ENCODE measurements at places on chromosomes 12 and 14.
A peak's percentile ranks its signal among the peaks of the same experiment; 100 is the strongest.

DNA sequence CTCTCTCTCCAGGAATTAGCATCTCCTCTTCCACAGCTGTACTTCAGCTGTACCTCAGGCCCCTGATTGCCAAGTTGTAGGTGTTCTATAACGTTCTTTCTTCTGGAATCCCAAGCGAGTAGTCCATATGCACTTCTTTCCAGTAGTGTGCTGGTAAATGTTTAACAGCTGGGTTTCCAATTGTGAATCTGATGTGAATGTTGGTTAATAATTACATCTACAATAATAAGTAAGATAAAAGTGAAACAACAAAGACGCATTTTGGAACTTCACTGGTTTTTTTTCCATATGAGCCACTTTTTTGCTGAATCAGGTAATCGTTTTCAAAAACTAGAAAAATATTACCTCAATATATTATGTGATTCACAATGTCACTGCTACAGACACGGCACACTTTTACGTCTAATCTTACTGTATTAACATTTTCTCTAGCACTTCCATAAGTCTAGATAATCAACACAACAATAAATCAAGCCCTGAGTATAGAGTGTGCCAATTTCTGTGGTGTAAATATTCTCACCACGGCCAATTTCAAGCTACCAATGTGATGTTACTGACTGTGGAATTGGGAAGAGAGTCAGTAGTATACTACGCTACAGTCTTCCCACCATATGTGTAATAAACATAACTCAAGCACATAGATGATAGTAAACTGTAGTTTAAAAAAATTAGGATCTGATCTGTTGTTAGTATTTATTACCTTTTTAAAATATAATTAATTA lies 113.0 kb downstream of the ZFP36L1 start:
- DNase-seq, result no peak

DNA sequence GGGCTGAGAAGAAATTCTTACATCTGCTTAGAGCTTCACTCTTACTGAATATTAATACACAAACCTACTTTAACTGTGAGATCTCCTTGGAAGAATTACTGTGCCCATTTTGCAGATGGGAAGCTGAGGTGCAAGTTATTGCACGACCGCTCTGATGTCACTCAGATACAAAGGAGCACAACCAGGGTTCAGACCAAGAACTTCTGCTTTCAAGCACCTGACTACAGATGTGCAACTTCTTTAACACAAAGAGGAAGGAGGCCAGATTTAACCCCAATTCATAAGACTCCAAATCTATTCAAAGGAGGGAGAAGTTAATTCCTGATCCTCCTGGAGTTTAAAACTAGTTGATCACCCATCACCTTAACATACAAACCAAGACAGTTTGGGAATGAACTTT lies 232.6 kb downstream of the VRK1 start:
- no peak for DNase-seq

DNA sequence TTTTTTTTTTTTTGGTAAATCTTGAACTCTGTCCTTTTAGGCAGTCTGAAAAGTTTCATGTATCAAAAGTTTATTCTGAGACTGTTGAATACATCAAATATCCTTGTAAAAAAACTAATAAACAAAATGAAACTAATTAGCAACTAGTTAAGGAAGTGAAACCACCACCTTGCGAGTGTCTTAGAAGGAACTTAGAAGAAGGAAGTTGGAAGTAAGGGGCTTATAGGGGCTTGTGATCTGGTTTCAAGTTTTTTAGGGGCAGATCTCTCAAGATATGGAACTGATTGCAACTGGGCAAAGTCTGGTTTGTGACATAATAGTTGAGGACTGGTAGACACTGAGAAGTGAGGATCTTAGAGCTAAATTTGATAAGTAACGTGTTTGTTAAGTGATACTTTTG lies 748.8 kb downstream of the C12orf50 start:
- no peak for DNase-seq

GRCh38 chr12:65662590-65662989 lies 161.7 kb upstream of the HMGA2 start:
- no peak for DNase-seq

- DNase-seq, result no peak
Measured at GRCh38 chr12:122421187-122421820, 1.2 kb downstream of the CLIP1 start.

- DNase-seq, result no peak
Measured at GRCh38 chr14:53542732-53543131, 389.6 kb upstream of the DDHD1 start.

DNA sequence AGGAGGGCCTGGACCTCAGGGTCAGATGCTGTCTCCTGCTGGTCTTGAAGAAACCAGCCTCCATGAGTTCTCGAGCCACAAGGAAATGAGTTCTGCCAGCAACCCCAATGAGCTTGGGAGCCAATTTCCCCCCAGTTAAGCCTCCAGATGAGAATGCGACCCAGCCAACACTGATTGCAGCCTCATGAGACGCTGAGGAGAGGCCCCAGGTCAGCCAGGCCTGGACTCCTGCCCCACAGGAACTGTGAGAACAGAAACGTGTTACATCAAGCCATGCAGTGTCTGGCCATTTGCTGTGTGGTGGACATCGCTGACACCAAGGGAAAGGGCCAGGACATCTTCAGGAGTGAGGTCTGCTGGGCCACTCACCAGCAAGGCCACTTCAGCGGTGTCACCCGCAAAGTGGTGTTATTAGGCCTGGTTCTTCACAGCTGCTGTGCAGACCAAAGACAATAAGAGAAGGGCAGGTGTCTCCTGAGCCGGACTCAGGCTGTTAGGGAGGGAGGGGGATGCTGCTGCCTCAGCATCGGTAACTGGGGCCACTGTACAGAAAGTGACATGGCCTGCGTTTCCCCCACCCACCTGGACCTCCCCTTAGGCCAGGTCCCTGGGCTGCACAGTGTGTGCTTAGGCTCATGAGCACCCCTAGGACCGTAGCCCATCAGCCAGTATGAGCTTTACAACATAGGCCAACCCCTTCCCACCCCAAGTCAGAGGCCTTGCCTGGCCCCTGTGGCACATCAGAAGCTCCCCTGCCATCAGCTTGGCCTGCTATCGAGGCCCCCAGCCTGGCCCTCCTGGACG lies 272.4 kb upstream of the RTL1 start:
- no peak for DNase-seq

DNA sequence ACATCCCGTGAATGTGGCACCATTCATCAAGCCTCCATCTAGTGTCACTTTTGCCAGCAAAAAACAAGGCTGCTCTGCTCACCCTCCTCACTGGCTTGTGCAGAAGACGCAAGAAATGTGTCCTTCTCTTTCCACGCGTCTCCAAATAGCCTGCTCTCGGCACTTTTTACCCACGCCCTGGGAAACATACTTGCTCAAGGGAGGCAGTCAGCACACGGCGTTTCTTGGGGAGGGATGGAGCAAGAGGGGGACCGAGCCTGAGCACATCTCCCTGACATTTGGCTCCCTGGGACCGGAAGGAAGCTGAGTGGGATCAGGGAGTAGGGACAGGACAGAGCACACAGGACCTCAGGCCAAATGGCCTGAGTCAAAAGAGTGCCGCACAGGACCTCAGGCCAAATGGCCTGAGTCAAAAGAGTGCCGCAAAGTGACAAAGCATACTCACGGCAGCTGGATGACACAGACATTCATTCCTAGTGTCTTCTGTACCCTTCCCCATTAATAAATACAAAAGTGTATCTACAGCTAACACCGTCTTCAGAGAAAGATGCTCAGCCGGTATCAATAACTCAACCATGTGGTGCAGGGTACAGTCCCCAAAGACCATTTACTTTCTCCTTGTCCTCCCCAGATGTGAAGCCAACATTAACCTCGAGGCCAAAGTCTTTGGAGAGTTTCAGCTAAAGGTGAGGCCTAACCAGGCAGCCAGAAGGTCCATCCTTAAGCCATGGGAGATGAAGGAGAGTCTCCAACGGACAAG lies 7.1 kb downstream of the BCL11B start:
- DNase-seq, result no peak

- DNase-seq, result no peak
Measured at GRCh38 chr14:99571303-99571986, 32.6 kb downstream of the CCDC85C start.

DNA sequence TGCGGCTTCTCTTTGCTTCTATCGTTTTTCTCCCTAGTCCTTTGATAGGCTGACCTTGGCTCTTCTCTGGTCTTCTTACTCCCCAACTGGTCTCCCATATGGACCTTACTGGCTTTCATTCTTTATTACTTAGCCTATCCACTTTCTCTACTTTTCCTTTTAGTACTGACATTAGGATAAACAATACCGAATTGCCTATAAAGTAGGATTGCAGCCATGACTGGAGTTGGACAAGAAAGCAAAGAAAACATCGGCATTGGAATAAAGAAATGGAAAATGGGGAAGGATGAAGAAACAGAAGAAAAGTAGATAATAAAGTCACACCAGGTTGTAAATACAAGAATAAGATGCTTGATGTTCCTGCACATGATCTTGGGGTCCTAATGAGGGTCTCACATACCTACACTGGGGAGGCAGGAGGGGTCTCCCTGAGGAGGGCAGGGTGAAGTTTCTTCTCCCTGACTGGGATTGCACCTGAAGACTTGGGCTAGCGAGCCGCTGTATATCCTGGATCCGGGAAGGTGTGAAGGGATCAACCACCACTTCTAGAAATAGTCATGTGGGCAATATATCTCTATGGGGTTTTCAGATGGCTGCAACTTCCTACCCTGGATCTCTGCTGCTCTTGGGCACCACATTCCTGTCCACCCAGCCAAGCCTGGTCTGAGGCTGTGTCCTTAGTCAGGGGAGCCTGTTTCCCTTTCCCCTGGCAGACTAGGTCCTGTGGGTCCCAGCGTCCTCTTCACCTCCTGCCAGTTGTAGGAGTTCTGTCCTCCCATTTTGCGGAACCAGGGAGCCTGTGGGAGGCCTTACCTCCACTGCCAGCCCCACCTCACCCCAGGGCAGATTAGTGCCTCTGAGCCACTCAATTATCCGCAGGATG lies 13.1 kb downstream of the NKX2-1 start:
- no peak for DNase-seq

DNA sequence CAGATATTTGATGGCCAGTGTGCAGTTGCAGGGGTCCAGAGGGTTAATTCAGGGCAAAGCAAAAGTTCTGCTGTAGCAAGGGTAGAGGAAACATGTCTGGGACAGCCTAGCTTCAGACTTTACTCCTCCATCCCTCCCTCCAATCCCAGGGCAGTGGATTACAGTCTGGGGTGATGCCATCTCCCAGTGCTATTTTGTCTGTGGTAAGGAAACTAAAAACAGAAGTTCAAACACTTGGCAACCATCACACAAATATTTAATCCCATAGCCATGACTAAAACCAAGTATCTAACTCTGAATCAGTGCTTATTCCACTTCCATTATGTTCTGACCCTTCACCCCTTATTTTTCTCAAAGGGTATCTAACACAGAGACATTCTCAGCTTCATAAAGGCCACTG lies 61.8 kb downstream of the PIK3C2G start:
- no peak for DNase-seq

DNA sequence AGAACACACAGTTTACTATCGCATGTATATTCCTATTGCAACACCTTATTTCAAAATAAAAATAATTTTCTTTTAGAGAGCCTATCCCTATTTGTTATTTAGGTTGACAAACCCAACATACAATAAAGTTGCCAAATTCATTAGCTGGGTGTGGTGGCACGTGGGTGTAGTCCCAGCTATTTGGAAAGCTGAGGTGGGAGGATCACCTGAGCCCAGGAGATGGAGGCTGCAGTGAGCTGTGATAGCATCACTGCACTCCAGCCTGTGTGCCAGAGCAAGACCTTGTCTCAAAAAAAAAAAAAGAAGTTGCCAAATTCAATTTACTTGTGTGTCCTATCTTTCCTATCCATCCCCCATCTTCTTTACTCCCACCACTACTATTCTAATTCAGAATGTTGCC lies 23.9 kb downstream of the DENND5B start:
- no peak for DNase-seq

- DNase-seq, result no peak
Measured at GRCh38 chr14:92511453-92512238, 1.9 kb upstream of the RIN3 start.

DNA sequence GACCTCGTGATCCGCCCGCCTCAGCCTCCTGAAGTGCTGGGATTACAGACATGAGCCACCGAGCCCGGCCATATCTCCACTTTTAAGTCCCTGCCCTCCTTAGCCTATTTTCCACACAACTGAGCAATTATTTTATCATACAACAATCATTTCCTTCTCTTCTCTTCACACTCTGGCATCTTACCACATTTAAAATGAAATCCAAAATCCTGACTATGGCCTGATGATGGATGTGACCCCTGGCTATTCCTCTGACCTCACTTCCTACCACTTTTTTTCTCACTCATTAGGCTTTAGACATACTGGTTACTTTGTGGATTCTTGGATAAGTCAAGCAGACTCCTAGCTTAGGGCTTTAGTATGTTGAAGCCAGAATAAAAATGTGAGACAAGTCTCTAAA lies 21.9 kb upstream of the EID3 start:
- no peak for DNase-seq

- peak; percentile 5 for DNase-seq
Measured at GRCh38 chr14:84064316-84065125, 1465.4 kb upstream of the FLRT2 start.

DNA sequence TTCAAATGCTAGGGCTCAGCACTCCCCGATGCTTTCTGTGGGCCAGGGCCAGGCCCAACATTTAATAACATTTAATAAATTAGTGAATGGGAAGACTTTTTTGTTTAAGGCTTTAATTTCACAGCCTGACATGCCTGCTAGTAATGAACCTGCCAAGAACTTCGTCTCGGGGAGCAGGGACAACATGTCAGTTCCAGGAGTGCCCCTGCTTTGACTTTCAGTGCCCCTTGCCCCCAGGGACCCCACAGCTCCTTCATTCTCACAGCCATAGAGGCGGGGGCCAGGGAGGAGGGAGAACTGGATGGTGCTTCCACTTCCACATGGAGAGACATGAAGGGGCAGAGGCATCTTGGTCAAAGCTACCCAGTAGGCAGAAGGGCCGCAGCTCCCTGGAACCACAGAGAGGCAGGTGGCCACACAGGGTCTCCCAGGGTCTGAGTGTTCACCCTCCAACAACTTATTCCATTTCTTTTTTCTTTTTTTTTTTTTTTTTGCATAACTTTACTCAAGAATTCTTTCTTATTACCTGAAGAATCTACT lies 66.0 kb upstream of the DDX11 start:
- no peak for DNase-seq

DNA sequence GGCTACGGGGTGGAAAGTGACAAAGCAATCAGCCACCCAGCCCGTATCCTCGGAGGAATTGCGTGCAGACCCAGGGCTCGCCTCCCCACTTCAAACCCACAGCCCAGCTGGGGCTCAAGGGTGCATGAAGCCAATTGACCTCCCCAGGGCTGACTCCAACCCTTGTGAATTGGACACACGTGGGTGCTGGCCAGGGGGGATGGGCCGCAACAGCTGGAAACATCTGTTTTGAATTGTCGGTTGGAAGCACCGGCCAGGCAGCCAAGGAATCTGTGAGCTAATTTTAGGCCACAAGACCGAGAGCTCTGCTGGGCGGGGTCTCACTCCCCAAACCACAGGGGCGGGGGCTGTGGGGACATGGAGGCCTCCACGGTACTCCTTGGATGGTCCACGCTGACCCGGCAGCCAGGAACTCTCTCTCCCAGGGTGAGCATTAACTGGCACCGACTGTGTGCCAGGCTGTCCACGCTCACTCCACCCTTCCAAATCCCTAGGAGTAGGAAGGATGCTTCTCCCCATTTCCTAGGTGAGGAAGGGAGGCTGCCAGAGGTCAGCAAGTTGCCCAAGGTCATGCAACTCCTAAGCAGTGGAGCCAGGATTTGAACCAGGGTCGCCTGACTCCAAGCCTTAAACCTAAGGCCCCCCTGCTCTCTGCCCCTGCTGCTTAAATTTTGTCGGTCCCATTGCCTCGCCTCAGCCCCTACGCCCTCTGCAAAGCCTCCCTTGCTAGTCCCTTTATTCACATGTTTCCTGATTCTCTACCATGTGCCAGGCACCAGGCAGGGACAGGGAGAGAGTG lies 11.9 kb upstream of the TMEM119 start:
- no peak for DNase-seq

GRCh38 chr12:94954029-94954685 lies 49.3 kb downstream of the NDUFA12 start:
- DNase-seq, result no peak
